ENCODE measurements at places on chromosomes 16 and 17. TPM values are rescaled to one million over a fixed set of nuclear protein-coding genes. Genes with fewer than 3 reads are reported as not detected.

CMC2 gene
- total RNA-seq: 47.2 TPM

CRYM gene
- total RNA-seq: not detected

KCNJ12 gene
- 0.56 TPM for total RNA-seq

TEX14 gene
- total RNA-seq: 2.3 TPM

CA10 gene
- total RNA-seq: not detected

DNA sequence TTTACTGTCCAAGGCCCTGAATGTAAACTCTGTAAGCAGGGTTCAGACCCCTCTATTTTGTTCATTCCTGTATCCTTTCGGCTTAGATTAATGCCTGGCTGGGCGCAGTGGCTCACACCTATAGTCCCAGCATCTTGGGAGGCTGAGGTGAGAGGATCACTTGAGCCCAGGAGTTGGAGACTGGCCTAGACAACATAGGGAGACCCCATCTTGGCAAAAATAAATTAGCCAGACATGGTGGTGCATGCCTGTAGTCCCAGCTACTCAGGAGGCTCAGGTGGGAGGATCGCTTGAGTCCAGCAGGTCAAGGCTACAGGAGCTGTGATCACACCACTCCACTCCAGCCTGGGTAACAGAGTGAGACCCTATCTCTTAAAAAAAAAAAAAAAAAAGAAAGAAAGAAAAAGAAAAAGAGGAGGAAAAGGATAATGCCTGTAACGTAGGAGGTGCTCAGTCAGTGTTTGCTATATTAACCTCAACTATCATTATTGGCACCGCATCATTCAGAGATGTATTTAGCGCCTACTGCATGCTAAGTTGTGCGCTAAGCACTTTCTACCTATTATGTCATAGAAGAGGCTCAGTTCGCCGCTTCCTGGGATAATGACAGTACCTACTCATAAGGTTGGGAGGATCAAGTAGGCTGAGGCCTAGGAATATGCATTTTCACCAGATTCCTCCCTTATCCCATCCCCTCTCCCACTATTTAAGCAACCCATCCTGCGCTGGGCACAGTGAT, 5.0 kb downstream of the SOCS1 start:
- DNase-seq: no peak

- peak; percentile 96 for DNase-seq
Observed at GRCh38 chr16:31477220-31478216, 5.4 kb upstream of the SLC5A2 start.

DNA sequence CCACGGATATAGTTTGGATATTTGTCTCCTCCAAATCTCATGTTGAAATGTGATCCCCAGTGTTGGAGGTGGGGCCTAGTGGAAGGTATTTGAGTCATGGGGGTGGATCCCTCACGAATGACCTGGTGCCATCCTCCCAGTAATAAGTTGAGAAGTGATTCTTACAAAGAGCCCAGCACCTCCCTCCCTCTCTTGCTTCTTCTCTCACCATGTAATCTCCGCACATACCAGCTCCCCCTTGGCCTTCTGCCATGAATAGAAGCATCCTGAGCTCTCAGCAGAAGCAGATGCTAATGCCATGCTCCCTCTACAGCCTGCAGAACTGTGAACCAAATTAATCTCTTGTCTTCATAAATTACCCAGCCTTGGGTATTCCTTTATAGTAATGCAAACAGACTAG, 41.9 kb upstream of the RBBP6 start:
- no peak for DNase-seq

Measured in thyroid gland (tissue), 4 donors.